Esophagus squamous epithelium (tissue), 5 donors: ENCODE measurements at places on chromosomes 4 and X. TPM values are rescaled to one million over a fixed set of nuclear protein-coding genes. Genes with fewer than 3 reads are reported as not detected.

DNA sequence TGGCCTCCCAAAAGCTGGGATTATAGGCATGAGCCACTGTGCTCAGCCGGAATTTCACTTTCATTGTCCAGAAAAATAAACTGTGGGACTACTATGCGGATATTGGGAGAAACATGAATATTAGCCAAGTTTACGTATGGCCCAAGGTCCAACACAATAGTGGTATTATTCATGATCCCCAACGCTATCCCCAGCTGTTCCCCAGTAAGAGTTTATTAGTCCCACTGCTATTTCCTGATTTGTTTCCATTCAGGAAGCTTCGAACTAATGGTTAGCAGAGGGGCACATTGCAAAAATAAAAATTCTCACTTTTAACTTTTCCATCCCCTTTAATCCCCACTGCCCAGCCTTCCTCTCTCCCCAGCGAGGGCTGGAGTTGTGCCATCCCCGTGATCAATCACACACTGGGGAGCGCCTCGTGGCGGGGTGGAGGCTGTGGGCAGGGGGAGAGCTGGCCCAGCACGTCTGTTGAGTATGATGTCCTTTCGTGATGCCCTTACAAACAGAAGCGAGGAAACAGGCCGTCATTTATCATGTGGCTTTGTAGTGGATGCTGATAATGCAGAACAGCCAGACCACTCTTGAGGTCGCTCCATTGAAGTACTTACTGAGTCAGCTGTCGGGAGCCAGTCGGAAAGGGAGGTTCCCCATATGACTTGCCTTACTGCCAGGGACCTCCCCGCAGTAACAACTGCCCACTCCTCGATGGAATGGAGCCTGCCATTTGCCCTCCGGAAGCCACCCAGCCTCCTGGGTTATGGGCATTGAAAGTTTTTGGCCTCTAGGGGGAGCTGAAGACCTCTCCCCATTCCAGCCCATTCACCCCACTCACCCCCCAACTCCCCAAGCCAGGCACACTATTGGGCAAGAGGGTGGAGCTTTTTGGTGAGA is 117.0 kb downstream of the KDR start:
- no peaks in the 10 kb centered on the region for H3K27me3 ChIP-seq
- no peaks in the 10 kb centered on the region for H3K36me3 ChIP-seq
- no peak for DNase-seq

DNA sequence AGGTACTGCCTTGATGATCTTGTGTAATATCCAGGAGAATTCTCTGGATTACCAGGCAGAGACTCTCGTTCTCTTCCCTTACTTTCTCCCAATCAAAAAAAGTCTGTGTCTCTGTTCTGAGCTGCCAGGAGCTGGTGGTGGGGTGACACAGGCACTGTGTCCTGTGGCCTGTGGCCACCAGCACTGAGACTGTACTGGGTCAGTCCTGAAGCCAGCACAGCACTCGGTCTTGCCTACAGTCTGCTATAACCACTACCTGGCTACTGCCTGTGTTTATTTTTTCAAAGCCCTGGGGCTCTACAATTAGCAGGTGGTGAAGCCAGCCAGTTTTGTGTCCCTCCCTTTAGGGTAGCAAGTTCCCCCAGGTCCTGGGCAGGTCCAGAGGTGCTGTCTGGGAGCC is 331.1 kb upstream of the MAGEB18 start:
- H3K27ac ChIP-seq: no peak overlapping the region
- no peaks in the 10 kb centered on the region for H3K27me3 ChIP-seq
- H3K4me3 ChIP-seq: no peak overlapping the region
- H3K4me1 ChIP-seq: no peaks in the 10 kb centered on the region

DNA sequence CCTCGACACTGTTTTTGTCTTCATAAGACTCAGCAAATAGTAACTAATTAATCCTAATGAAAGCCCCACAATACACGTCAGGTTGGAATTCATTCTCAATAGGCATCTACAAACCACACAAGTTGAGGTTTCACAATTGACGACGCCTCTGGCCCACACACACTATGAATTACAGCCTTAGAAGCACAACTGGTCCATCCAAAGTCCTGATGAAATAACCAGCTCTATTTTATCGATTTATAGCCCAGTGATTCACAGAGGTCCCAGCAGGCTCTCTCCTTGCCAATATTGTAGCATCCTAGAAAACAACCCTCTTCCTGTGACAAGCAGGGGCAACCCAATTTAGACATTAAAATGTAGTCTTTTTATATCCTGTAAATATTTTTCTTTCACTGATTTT is 112.1 kb downstream of the NR3C2 start:
- H3K27me3 ChIP-seq: no peaks in the 10 kb centered on the region
- H3K4me3 ChIP-seq: no peak overlapping the region

GRCh38 chr4:123412091-123412505 is 15.5 kb downstream of the SPRY1 start:
- no peaks in the 10 kb centered on the region for H3K36me3 ChIP-seq
- H3K27ac ChIP-seq: no peak overlapping the region
- peaks cover 30% of the 10 kb centered on the region for H3K4me1 ChIP-seq
- DNase-seq: no peak

GRCh38 chrX:44889824-44890223 is 16.8 kb downstream of the KDM6A start:
- H3K36me3 ChIP-seq: no peaks in the 10 kb centered on the region
- no peak overlapping the region for H3K4me3 ChIP-seq
- peaks cover 30% of the 10 kb centered on the region for H3K4me1 ChIP-seq
- no peak for DNase-seq
- H3K27ac ChIP-seq: no peak overlapping the region

The P2RY10 gene
- total RNA-seq: 1.9 TPM

The AREG gene
- 47.3 TPM for total RNA-seq

The COX7B2 gene
- not detected for total RNA-seq

The HHIP gene
- total RNA-seq: not detected

The MAOA gene
- 70.3 TPM for total RNA-seq
